ENCODE measurements at places on chromosomes 4 and X. TPM values are rescaled to one million over a fixed set of nuclear protein-coding genes. Genes with fewer than 3 reads are reported as not detected.

- no peaks in the 10 kb centered on the region for H3K36me3 ChIP-seq
- no peak for DNase-seq
- no peak overlapping the region for H3K4me3 ChIP-seq
- H3K27ac ChIP-seq = no peak overlapping the region
Observed at GRCh38 chr4:146510942-146511341, 10.8 kb downstream of the SLC10A7 start.

- no peak for DNase-seq
- H3K36me3 ChIP-seq = no peaks in the 10 kb centered on the region
- no peak overlapping the region for H3K27ac ChIP-seq
- H3K4me3 ChIP-seq = no peak overlapping the region
- no peaks in the 10 kb centered on the region for H3K4me1 ChIP-seq
Observed at GRCh38 chr4:140645614-140646412, 77.1 kb upstream of the UCP1 start.

GRCh38 chrX:23802431-23802830 lies 19.5 kb downstream of the SAT1 start:
- no peaks in the 10 kb centered on the region for H3K36me3 ChIP-seq
- DNase-seq = no peak
- no peak overlapping the region for H3K27ac ChIP-seq
- no peaks in the 10 kb centered on the region for H3K27me3 ChIP-seq

- no peak overlapping the region for H3K27ac ChIP-seq
- no peaks in the 10 kb centered on the region for H3K4me1 ChIP-seq
- H3K27me3 ChIP-seq = no peaks in the 10 kb centered on the region
- no peak overlapping the region for H3K4me3 ChIP-seq
Observed at GRCh38 chr4:20847124-20847747, 147.0 kb downstream of the PACRGL start.

DNA sequence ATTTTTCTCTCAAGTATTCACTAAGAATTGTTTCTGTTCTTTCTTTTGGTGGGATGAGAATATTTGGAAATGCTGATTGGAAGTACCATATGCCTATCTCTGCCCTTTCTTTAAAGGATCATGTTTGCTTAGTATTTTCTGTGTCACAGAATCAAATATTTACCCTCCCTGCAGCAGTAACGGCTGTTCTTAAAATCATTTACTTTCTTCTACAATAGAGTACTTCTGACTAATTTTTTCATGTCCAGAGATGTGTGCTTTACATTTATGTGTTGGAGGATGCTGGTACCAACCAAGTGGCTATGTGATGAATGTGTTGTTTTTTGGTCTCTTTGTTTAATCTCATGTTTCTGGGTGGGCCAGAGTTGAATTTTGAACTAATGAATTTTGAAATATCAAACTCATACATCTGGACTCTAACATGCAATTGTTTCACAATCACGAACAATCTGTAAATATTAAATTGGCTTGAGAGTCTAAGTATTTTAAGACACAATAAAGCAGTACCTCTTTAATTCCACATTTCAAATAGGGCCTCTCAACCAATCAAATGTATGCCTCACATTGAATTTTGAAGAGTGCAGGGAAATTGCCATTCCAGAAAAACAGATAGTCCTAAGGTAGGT lies 59.4 kb upstream of the ARSJ start:
- no peaks in the 10 kb centered on the region for H3K27me3 ChIP-seq
- H3K4me1 ChIP-seq = no peaks in the 10 kb centered on the region
- no peak for DNase-seq
- no peak overlapping the region for H3K27ac ChIP-seq

DNA sequence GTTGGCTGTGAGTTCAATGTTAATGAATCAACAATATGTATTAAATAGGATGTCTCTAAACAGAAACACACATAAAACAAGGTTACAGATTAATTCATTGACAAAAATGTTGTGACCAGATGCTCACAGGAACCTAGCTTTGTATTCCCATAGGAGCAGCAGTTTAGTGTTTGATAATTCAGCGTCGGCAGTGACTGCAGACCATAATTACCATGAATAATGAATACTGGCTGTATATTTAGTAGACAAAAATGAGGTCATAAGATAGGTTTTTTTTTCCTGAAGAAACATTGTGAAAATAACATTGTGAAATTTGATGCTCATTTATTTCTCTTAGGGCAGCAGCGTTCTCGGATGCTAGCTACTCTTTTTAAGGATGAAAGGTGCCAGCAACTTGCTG lies 27.8 kb downstream of the COPS4 start:
- H3K4me1 ChIP-seq = no peaks in the 10 kb centered on the region
- DNase-seq = no peak
- H3K27me3 ChIP-seq = no peaks in the 10 kb centered on the region
- H3K36me3 ChIP-seq = peaks cover 24% of the 10 kb centered on the region
- H3K27ac ChIP-seq = no peak overlapping the region
- no peak overlapping the region for H3K4me3 ChIP-seq

FAM47A gene
- not detected for total RNA-seq

SPANXB1 gene
- total RNA-seq = not detected

DGAT2L6 gene
- total RNA-seq = not detected

RASL11B gene
- total RNA-seq = not detected

DNA sequence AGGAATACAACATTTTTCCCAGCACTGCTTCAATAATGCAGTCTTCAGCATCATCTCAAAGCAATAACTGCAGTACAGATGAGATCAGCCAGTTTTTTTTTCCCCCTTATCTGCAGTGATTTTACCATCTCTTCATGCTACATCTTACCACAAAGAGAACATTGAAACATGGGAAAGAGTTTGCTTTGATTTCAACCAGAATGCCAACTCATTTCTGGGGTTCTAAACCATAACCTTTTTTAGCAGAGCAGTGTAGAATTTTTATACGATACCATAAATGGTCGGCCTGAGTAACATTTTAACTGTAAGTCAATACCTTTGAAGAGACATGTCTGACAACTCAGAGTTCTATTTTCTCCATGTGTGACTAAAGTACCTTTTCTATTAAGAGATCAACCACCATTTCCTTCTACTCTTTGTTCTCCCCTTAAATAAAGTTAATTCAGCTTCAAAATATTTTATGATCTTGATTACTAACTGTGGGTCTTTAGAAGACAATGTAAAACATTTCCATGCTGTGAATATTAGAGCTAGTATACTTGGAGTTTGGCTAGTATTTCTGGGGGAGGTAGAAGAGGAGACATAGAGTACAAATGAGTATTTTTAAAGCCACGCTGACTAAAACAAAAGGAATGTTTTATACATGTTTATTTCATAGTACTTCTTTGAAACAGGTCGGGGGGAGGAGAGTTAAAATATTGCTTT lies 69.1 kb downstream of the TET2 start:
- no peaks in the 10 kb centered on the region for H3K36me3 ChIP-seq
- H3K27ac ChIP-seq = no peak overlapping the region
- no peaks in the 10 kb centered on the region for H3K4me1 ChIP-seq
- no peak for DNase-seq
- no peak overlapping the region for H3K4me3 ChIP-seq

DNA sequence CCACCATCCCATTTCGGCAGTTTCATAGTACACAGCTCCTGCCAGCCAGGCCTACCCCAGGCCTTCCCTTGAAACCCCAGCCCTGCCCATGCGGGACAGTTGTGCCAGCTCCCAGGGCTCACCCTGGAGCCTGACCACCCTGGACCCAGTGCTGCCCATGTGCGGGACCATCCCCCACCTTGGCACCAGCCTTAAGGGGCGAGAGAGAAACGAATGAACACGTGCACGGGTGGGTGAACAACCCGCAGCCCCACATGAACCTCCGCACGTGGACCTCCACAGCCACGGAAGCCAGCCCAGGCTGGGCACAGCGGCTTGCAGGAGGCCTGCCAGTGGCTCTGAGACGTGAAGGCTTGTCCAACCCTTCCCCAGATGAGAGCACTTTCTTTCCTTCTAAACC lies 76.0 kb upstream of the MXD4 start:
- no peaks in the 10 kb centered on the region for H3K36me3 ChIP-seq
- no peaks in the 10 kb centered on the region for H3K27me3 ChIP-seq
- DNase-seq = no peak
- no peak overlapping the region for H3K27ac ChIP-seq

GRCh38 chr4:94650134-94650495 lies 107.6 kb upstream of the BMPR1B start:
- H3K4me1 ChIP-seq = no peaks in the 10 kb centered on the region
- H3K27me3 ChIP-seq = no peaks in the 10 kb centered on the region
- H3K36me3 ChIP-seq = no peaks in the 10 kb centered on the region
- no peak overlapping the region for H3K27ac ChIP-seq

GRCh38 chr4:114668577-114668976 lies 70.0 kb downstream of the UGT8 start:
- H3K27me3 ChIP-seq = no peaks in the 10 kb centered on the region
- no peaks in the 10 kb centered on the region for H3K4me1 ChIP-seq
- H3K4me3 ChIP-seq = no peak overlapping the region
- DNase-seq = no peak
- no peak overlapping the region for H3K27ac ChIP-seq

PDCL2 gene
- not detected for total RNA-seq
